ENCODE measurements at places on chromosomes 1 and 21.

GRCh38 chr1:181122222-181122621 is 33.7 kb downstream of the IER5 start:
- DNase-seq = no peak

- DNase-seq = no peak
These were observed 192.8 kb downstream of the FCRL5 start for GRCh38 chr1:157359314-157360022.

- DNase-seq = no peak
These were observed 103.3 kb downstream of the RABGAP1L start for GRCh38 chr1:174262349-174263241.

DNA sequence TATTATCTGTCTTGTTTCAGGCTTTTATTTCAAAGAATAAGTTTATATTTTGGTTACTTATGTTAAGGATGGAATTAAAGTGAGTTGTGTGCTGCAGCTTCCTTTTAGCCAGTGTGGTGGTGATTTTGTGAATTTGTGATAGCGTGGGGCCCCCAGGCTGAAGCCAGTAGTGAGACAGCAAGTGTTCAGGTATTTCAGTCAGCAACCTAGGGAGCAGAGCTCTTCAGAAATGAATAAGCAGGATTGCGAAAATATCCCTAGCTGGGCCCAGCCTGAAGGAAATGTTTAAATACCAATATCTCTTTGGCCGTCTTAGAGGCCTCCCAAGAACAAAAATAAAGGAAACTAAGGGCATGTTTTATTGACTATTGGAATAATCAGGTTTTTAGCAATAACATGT is 150.8 kb upstream of the C1orf105 start:
- no peak for DNase-seq

GRCh38 chr1:232183802-232184201 is 446.1 kb downstream of the SIPA1L2 start:
- DNase-seq = no peak
